ENCODE measurements at places on chromosomes 7 and 10. TPM values are rescaled to one million over a fixed set of nuclear protein-coding genes. Genes with fewer than 3 reads are reported as not detected.

ADAP1 gene
- 4.4 TPM for total RNA-seq

TMEM248 gene
- 109 TPM for total RNA-seq

HYAL4 gene
- not detected for total RNA-seq

DHX32 gene
- total RNA-seq = 42.3 TPM

GJD4 gene
- total RNA-seq = 0.10 TPM

SPDYE16 gene
- total RNA-seq = not detected

PPP2R2D gene
- total RNA-seq = 29.6 TPM

DPCD gene
- 30.9 TPM for total RNA-seq

CPED1 gene
- total RNA-seq = 64.8 TPM

TMEM130 gene
- 1.0 TPM for total RNA-seq

CRYGN gene
- total RNA-seq = not detected

SYT15B gene
- total RNA-seq = not detected

DIP2C gene
- total RNA-seq = 40.9 TPM

SVOPL gene
- not detected for total RNA-seq

PDGFA gene
- 91.5 TPM for total RNA-seq

ANXA8 gene
- not detected for total RNA-seq

BAMBI gene
- 12.2 TPM for total RNA-seq

PRSS37 gene
- total RNA-seq = not detected

SFTPA1 gene
- not detected for total RNA-seq

FAM25C gene
- total RNA-seq = not detected

All from smooth muscle cell of the pulmonary artery (primary cell).